Suppressor macrophage (primary cell): ENCODE measurements at places on chromosomes 4 and X.
A peak's percentile ranks its signal among the peaks of the same experiment; 100 is the strongest.

DNA sequence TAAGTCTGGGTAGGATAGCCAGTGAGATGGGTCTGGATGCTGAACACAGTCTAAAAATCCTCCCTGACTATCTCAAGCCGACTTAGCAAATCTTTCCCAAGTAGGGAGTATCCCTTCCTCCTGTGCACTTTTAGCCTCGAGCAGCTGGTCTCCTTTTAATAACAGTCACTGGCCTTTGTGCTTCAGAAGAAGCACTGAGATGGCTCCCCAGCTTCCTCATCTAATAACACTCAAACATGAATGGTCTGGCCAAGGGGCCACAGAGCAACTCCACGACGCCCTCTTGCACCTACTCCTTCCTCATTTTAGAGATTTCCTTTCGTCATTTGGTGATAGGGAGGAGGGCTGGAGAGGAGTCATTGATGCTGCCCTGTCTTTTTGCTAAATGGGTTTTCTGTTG, 78.8 kb upstream of the TMEM150C start:
- DNase-seq, result peak; percentile 81

- DNase-seq, result peak; percentile 40
Measured at GRCh38 chr4:36187723-36188333, 56.5 kb downstream of the ARAP2 start.

DNA sequence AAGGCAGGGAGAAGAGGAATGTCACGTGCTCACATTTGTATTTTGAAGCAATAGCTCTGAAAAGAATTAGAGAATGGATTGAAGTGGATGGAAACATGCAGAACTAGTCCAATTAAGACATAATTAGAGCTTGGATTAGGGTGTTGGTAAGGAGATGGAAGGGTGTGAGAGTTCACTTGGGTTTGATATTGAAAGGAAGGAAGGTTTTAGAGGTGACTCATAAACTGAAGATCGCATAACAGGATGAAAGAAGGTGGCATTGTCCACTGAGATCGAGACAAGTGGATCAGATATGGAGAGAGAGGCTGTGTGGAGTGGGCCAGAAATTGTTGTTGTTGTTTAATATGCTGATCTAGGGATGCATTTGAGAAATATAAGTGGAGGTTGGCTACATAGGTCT, 244.0 kb upstream of the SMIM31 start:
- DNase-seq, result no peak

GRCh38 chr4:113781439-113782040, 20.0 kb upstream of the CAMK2D start:
- peak; percentile 83 for DNase-seq

DNA sequence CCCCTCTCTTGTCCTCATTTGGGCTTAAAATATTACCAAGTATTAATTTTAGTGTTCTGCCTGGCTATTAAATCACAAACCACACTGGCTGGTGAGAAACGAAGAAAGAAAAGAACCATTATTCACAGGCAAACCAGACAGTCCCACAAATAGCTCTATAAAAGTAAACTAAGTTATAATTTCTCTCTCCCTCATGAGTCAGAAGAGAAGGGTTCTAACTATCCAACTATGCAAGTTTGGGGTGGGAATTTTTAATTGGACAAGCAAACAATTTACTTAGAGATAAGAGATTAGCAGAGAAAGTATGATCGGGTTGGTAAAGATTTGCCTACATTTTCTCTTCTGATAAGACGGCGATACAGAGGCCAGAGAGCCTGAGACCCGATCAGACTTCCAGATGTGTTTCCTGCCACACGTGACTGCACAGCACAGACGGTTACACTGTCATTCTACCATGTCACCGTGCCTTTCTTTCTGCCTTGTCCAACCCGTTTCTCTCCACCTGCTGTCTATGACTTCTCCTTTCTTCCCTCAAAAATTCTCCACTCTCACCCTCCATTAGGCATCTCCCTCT, 52.3 kb downstream of the MEPE start:
- DNase-seq, result no peak

DNA sequence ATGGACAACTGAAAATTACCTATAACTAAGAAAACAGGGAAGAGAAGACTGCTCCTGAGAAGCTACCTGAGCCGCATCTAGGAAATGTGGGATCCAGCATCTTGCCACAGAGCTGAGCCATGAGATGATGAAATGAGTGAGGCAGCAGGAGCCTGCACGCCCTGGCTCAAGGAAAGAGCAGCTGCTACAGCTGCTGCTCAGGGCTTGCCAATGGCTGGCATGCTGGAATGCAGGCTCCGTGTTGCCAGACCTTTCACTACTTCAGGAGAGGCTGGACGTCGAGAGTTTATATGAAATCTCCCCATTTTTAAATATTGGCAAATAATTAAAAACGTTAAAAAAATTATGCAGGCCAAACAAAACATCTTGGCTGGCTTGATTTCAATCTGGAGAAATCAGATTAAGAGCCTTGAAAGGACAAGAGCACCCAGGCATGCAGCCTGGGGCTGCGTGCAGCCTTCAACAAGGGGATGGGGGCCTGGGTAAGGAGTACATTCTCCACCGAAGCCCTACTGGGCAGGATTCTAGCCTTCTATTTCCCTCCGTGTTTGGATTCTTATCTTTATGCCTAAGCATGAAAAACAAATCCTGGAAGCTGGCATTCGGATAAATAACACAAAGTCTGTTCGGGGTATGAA, 227.6 kb downstream of the NR3C2 start:
- no peak for DNase-seq

DNA sequence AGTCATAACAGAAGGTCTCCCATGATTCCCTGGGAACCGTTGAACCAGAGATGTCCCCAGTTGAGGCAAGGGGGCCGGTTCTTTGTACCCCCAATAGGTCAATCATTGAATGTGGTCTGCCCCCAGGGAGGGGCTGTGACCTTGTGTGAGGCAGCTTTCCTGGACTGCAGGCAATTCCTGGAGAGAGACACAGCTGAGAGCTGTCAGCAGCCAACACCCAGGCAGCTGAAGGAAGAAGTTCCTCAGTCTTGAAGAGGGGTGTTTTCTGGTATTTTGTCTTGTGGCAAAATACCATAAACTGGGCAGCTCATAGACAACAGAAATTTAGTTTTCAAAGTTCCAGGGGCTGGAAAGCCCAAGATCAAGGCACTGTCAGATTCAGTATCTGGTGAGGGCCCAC, 185.7 kb upstream of the ATP6AP2 start:
- DNase-seq, result no peak

DNA sequence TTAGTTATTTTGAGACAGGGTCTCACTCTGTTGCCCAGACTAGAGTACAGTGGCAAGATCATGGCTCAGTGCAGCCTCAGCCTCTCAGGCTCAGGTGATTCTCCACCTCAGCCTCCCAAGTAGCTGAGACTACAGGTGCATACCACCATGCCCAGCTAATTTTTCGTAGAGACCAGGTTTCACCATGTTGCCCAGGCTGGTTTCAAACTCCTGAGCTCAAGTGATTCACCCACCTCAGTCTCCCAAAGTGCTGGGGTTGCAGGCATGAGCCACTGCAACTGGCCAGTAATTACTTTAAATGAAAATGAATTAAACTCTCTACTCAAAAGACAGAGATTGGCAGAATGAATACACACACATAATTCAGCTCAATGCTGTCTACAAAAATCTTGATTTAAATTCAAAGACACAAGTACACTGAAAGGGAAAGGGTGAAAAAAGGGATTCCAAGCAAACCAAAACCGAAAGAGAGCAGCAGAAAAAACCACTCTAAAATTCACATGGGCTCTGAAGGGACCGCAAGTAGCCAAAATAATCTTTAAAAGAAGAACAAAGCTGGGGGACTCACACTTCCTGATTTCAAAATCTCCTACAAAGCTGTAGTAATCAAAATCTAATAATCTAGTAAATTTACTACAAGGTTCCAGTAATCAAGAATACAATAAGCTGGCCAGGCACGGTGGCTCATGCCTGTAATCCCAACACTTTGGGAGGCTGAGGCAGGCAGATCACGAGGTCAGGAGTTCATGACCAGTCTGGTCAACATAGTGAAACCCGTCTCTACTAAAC, 11.8 kb upstream of the SPON2 start:
- DNase-seq, result peak; percentile 51

DNA sequence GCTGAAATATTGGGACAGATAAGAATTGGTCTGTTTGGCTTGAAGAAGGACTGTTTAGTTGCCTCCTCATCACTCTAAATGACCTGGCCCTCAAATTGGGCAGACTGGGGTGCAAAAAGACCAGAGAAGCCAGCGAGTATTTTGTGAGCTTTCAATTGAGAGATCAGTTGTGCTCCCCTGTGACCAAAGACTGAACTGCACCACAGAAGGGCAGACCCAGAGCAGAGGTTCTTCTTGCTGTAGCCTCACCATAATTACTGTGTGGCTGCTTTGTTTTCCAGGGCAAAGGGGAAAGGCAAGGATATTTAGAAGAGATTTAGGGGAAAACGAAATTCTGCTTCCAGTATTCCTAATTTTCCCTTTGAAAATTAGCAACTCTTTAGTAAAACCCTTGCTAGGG, 104.0 kb upstream of the MBNL3 start:
- DNase-seq, result peak; percentile 8

- peak; percentile 28 for DNase-seq
Measured at GRCh38 chr4:138344054-138344453, 101.9 kb upstream of the SLC7A11 start.

- no peak for DNase-seq
Measured at GRCh38 chrX:9698576-9698975, 67.1 kb downstream of the GPR143 start.

DNA sequence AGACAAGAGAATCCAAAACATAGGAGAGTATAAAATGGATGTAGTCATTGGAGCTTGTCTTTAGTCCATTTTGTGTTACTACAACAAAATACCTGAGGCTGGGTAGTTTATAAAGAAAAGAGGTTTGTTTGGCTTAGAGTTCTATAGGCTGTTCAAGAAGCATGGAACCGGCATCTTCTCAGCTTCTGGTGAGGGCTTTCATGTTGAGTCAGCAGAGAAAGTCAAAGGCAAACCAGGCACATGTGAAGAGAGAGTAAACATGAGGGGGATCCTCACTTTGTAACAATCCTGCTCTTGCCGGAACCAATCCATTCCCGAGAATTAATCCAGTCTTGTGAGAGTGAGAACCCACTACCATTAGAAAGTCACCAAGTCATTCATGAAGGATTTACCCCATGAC, 8.1 kb upstream of the HCCS start:
- DNase-seq, result no peak

DNA sequence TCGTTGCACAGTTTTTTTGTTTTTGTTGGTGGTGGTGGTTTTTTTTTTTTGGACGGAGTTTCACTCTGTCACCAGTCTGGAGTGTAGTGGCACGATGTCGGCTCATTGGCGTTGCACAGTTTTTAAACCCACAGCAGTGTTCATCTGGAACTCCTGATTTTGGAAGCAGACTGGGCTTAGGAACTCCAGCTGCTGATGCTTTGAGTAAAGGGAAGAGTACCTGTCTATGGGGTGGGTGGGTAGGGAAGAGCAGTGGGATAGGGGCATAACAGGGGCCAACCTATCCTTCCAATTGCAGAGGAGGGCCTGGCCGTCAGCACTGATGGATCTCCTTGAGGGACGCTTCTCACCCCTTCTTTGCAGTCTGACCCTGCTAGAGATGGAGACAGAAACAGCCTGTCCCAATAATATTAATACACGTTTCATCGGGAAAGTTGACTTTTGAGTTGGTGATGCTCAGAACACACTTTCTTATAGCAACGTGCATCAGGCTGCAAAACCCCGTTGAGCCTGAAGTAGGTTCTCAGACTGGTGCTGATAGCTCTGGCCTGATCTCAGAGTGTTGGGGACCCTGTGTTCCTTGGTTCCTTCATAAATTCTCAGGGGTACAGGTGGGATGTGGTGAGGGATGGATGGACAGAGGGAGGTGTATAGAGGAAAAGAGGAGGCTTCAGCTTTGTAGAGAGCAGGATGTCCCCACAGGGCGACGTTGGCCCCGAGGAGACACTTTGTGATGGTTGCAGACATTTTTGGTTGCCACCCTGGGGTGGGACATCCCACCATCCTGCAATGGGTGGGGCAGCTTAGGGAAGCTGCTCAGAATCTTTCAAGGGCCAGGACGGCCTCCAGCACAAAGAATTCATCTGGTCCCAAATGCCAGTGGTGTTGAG, 2.3 kb downstream of the CD99 start:
- no peak for DNase-seq

- DNase-seq, result no peak
Measured at GRCh38 chr4:2400841-2401609, 17.4 kb downstream of the ZFYVE28 start.

DNA sequence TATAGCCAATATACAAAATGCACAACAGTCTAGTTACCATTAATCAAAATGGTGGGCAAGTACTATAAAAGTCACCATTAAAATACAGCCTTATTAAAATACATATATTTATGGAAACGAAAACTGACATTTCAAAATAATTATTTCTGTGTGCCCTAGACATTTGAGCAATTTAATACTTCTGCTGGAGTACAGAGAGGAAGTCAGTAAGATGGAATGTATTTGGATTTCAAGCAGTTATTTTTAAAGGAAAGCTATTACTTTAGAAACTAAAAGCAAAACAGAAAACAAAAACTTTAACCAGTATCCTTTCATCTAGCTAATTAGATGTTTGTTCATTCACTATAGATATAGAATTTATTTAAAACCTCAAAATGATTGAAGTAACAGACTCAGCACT, 37.8 kb upstream of the TLR2 start:
- DNase-seq, result peak; percentile 46

DNA sequence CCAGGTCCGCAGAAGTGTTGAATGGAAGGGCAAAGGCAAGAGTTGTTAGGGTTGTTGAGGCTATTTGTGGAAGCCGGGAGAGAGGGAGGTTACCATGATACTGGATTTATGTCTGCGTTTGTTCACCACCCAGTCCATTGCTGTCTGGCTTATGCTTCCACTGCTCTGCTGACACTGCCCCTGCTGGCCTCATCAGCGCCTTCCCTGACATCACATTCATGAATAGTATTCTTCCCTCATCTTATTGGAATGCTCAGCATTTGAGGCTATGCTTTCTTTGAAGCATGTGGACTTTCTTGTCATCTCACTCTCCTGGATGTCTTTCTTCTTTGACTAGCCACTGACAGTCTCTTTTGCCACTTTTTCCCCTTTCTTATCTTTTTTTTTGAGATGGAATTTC, 10.3 kb downstream of the GNL3L start:
- DNase-seq, result no peak

- peak; percentile 11 for DNase-seq
Measured at GRCh38 chrX:150975655-150976390, 7.3 kb upstream of the HMGB3 start.

- DNase-seq, result no peak
Measured at GRCh38 chr4:188660796-188661195, 521.6 kb downstream of the TRIML1 start.

DNA sequence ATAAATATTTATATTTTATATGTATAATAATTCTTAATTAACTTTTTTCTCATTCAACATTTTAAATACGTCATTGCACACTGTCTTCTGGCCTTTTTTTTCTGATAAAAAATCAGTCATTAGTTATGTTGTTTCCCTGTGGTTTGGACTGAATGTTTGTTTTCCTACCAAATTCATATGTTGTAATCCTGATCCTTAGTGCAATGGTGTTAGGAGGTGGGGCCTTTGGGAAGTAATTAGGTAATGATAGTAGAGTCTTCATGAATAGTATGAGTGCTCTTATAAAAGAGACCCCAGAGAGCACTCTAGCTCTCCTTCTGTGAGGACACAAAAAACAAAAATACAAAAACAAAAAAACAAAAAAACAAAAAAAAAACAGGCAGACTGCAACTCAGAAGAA, 117.2 kb downstream of the GASK1B start:
- DNase-seq, result no peak
